ENCODE measurements at places on chromosomes 5 and 9.

DNA sequence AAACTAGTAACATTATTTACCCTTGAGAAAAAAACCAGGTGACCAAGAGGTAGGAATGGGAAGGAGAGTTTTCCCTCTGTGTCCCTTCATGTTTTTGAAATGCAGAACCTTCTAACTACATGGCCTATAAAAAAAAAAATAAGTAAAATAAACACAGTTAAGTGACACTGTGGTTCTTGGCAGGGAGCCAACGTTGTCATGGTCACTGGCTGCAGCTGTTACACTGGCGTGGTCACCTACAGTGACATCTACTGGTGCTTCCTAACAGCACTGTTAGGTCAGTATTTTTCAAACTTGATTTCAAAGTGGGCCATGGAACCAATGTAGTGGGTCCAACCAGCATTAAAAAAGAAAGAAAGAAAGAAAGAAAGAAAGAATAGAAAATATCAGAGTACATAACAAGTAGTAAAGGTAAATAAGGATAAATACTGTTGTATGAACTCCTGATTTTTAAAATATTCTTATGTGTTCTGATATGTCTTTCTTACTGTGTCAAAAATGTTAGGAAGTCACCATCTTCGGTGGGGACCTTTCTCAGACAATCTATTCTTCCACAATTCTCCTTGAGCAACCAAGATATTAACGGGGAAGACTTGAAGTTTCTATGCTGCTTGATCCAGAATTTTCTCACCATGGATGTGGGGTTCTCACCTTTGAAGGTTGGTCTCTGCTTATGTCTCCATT, 59.1 kb upstream of the PJA2 start:
- DNase-seq: peak; percentile 96

- DNase-seq: no peak
Observed at GRCh38 chr5:94433397-94434163, 184.8 kb downstream of the KIAA0825 start.

GRCh38 chr5:133842846-133843611, 125.4 kb downstream of the C5orf15 start:
- no peak for DNase-seq

DNA sequence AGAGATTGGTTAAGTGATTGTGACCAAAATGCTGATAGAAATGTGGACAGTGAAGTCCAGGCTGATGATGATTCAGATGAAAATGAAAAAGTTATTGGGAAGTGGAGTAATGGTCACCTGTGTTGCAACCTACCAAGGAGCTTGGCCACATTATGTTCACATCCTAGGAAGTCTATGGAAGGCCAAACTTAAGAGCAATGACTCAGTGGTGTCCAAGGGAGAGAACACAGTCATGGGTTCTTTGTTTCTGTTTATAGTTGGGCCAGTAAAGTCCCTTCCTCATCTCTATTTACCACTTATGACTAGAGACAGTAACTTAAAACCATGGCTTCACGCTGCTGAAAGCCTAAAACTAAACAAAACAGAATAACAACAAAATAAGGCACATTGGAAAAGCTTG, 555.3 kb upstream of the DAB2 start:
- DNase-seq: no peak

DNA sequence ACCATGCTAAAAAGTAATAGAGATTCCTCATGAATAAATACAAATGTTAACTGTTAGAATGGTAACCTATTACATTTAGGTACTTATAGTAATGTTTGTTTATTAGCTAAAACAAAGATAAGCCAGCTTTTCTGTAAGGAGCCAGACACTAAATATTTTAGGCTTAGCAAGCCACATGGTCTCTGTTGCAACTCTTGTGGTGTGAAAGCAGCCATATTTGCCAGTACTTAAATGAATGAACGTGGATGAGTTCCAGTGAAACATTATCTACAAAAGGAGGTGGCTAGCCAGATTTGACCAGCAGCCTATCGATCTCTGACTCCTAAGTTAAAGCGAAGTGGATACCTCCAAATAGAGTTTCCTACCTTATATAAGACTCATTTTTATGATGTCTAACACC, 331.6 kb downstream of the CDH12 start:
- DNase-seq: no peak

All from left ventricle myocardium inferior (tissue), 1 donor.